Kidney (tissue), 22 donors: ENCODE measurements at places on chromosomes 7 and 10. TPM values are rescaled to one million over a fixed set of nuclear protein-coding genes. Genes with fewer than 3 reads are reported as not detected.

- no peak for DNase-seq
Observed at GRCh38 chr10:123069246-123069986, 60.6 kb downstream of the ACADSB start.

DNA sequence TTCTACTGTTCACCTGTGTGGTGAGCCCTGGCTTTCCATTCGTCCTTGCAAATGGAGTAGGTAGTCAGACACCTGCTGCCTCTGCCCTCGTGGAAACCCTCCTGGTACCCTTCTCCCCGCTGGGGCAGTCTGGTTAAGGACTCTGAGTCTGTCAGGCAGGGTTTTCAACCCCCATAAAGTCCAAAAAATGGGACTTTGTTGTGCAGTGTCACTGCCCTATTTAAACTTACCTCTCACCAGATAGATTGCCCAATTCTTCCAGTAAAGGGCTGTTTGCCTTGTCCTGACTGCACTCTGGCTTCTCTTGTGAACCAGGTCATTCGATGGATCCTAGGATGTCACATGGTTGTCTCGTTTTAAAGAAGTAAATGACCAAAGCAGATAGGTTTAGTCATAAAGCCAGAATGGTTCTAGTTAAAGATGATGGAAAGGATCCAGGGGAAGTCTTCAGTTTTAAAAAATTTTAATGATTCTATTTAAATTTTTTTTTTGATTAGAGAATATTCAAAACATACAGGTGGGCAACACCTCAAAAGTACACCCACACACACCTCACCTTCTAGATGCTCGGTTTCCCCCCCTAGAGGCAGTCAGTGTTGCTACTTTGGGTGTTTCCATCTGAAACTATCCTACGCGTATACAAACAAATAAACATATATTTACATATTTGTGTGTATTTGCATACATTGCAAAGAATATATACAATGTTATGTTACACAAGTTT lies 22.0 kb downstream of the TMEM176B start:
- DNase-seq, result no peak

DNA sequence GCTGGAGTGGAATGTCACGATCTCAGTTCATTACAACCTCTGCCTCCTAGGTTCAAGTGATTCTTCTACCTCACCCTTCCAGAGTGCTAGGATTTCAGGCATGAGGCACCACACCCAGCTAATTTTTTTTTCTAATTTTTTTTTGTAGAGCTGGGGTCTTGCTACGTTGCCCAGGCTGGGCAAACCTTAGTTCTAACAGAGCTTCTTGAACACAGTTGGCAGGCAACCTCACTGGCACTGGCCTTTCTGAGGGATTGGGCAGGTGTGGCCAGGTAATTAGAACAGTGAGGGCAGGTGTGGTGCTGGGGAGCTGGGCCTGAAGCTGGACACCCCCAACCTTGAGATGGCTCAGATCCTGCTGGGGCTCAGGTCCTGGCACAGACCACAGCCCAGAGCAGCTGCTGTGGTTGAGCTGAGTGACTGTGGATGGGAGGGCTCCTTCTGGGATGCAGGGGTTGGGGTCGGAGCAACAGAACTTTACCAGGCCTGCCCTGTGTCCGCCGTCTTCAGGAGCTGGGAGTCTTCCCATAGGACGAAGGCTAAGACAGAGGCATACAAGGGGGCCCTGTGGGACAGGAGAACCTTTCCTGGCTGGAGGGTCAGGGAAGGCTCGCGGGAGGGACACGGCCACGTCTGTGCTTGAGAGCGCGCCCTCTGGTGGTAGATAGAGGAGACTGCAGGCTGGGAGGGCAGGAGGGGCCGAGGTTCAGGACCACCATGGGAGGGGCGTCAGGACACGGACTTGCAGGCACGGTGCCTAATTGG lies 48.2 kb downstream of the COL26A1 start:
- DNase-seq, result peak; percentile 88

BZW2 gene
- 24.8 TPM for polyA plus RNA-seq

SRGN gene
- 65.7 TPM for polyA plus RNA-seq
